AG04449 (cell line): ENCODE measurements at places on chromosomes 5 and 9.

DNA sequence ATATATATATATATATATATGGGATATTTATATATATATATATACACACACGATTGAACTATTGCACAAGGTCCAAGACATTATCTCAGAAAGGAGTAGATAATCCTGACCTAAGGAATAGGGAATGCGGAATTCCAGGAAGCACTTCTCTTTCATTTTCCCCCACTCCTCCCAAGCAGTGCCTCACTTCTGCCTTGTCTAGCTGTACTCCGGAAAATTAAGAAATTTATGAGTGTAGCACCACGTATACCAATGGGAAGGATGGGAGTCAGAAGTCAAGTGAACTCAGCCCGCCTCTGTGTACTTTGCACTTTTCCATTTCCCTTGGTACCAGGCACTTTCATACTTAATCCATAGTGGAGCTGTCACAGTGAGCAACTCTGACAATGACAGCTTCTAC, 10.9 kb downstream of the SLC36A1 start:
- DNase-seq = no peak

- no peak for DNase-seq
These were observed 15.1 kb downstream of the LPAR1 start for GRCh38 chr9:111023128-111023527.

- DNase-seq = no peak
These were observed 398 bp upstream of the BASP1 start for GRCh38 chr5:17216974-17217492.

DNA sequence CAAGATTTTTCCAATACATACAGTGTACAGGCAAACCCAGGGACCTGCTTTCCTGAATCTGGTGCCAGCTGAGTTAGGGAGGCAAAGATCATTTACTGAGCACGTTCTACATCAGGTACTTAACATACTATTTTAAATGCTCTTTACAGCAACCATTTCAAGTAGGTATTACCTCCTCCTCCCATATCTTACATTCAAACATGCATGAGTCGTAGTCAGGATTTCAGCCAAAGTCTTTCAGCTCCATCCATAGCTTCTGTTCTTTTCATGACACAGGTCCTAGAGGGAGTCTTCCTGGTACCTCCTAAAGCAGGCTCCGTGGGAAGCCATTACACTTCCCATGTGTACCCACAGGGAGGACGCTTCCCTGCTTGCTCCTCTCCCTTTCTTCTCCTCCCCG, 11.7 kb downstream of the KCNV2 start:
- no peak for DNase-seq

DNA sequence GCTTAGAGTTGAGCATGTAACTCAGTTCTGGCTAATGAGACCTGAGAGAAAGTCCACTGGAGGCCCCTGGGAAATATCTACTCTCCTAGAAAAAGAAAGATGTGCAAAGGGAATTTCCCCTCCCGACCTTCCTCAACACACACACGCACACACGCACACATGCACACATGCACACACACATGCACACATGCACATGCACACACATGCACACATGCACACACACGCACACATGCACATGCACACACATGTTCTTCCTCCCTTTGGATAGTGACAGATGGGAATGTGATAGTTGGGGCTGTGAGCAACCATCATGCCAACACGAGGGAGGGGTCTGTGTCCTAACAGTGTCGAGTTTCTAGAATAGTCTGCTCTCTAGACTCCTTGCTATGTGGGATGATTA, 148.2 kb upstream of the EGFLAM start:
- no peak for DNase-seq

- DNase-seq = peak; percentile 28
These were observed at the start of gene PLAA for GRCh38 chr9:26946753-26947727. Gene PLAA, minus strand, starts transcription at chr9:26947242. Its CDS starts 197 bp downstream, at chr9:26947045.

DNA sequence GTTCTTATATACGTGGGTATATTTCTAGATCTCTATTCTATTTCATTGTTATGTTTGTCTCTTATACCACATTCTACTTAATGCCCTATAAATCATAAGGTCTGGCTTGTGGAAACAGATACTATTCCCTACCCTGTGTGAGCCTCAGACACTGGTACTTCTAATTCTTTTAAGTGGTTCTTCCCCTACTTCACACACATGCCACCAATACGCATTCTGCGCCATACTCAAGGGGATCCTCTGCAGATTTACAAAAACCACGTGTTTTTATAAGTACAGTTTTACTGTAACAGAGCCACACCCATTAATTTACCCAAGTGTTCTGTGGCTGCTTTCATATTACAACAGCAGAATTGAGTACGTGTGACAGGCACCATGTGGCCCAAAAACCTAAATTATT, 195.6 kb downstream of the SAXO1 start:
- no peak for DNase-seq

GRCh38 chr9:83792746-83793145, 24.8 kb downstream of the GKAP1 start:
- no peak for DNase-seq

GRCh38 chr5:146883511-146883910, 5.0 kb upstream of the PPP2R2B start:
- DNase-seq = no peak
